ENCODE measurements at places on chromosomes 5 and 9. TPM values are rescaled to one million over a fixed set of nuclear protein-coding genes. Genes with fewer than 3 reads are reported as not detected.

- DNase-seq, result peak; percentile 65
These were observed 30.7 kb upstream of the CORO2A start for GRCh38 chr9:98222885-98223691.

DNA sequence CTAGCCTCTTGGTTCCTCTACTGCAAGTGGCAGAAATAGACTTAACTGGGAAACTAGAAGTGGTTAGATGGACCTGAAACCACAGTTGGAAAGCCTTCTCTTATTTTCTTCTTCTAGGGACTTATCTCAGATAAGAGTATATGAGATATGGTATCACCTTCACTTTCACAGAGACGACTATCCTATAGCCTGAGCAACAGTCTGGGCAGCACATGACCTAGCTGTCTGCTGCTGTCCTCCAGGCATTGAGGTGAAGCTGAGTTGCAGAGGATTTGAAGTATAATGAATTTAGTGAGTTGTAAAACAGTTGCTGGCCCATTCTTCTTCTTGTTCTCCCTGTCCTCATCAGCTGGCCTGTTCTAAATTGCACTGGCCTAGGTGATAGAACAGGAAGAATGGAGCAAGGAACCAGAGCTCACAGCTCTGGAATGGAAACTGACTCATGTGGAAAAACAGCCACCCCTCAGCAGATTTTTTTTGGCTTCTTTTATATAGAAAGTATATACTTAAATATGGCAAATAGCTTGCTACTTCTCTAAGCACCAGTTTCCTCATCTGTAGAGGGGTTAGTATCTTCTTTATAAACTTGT is 27.8 kb downstream of the RECK start:
- DNase-seq, result no peak

Gene ORM2
- total RNA-seq, result not detected

DNA sequence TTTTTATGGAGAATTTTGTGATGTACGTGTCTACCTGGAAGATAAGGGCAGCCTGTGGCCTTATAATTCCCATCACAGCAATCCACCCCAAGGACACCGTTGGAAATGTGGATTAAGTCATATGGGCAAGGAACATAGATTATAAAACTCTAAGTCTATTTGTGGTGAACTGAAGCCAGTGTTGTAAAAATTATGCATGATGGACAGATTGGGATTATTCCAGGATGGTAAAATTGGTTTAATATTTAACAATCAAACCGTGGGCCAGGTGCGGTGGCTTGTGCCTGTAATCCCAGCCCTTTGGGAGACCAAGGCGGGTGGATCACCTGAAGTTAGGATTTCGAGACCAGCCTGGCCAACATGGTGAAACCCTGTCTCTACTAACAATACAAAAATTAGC is 12.9 kb upstream of the SLC6A19 start:
- no peak for DNase-seq

DNA sequence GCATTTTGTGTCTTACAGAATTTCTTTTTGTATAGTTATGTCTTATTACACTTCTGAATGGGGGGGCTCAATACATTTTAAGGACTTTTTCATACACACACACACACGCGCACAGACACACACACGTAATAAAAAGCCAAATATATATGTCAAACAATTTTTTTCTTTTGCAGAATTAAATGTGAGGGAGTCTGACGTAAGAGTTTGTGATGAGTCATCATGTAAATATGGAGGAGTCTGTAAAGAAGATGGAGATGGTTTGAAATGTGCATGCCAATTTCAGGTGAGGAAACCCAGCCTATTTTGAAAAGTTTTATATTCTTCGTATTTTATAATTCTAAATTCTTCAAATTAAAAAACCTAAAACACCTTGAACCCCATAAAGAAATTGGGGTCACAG is 25.6 kb downstream of the TMEFF1 start:
- no peak for DNase-seq

- DNase-seq, result no peak
These were observed 179.9 kb upstream of the KIF2A start for GRCh38 chr5:62126090-62126489.

Gene MAPK9
- 24.0 TPM for total RNA-seq

GRCh38 chr9:76298521-76299144 is 95.6 kb downstream of the RFK start:
- peak; percentile 20 for DNase-seq

DNA sequence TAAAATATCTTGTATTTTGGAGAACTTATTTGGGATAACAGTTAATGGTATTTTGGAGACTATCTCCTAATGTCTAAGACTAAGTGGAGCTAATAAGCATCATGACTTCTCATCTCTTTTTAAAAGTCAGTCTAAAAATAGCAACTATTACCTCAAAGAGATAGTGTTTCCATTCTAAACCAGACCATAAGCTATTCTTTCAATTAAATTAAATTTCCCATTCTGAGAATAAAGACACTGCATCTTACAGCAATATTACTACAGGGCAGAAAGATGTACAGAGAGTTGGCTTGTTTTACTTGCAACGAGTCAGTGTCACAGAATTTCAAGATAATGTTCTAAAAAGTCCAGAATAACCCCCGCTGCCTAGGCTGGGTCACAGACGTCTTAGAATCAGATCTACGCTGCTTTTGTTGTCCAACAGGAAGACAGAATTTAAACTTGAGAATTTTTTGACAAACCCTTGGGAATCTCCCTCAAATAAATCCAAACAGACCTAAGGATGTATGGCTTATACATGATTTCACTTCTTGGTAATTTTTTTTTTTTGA is 98.9 kb downstream of the USP20 start:
- DNase-seq, result no peak

Gene IPPK
- total RNA-seq, result 16.5 TPM

DNA sequence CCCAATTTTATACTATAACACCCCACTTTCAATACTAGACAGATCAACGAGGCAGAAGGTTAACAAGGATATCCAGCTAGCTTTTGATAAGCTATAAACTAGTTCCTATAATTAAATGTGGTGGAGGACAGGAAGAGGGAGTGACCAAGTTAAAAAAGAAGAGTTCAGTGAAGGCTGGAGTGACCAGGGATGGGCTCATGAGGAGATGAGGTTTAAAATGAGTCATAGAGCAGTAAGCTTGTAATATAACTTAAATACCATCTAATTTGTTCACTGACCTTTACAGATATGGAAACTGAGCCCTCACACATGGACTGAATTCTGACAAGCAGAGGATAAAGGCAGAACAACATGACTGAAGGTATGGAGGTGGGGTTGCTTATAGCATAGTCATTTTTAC is 284.5 kb downstream of the SPATA31D1 start:
- no peak for DNase-seq

DNA sequence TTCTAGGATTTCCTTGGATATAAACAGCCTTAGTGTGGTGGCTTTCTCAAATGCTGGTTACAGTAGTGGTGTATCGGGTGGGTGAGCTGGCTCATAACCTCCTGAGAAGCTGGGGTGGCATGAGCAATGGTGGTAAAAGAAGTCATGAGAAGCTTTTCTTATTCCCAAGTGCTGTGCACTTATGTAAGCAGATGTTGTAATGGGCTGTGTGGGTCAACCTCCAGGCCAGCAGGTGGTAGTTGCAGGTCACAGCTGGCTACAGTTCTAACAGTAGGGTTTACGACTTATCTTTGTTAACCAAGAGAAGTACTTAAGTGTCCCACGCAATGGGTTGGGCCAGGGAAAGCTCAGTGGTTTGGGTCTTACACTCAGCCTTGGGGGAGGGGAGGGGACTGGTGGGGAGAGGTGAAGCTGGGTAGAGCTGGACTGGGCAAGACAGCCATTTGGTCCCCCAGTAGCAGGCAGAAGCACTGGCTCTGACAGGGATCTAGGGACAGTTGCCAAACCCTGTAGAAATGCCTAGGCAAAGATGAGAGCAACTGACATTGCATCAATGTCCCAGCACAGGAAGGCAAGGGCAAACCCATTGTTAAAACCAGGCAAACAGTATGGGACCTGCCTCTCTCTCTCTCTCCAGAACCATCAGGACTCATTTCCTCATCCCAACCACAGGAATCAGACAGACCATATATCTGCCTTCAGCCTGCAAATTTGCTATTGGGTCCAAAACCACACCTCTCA is 76.8 kb downstream of the RNF130 start:
- no peak for DNase-seq

DNA sequence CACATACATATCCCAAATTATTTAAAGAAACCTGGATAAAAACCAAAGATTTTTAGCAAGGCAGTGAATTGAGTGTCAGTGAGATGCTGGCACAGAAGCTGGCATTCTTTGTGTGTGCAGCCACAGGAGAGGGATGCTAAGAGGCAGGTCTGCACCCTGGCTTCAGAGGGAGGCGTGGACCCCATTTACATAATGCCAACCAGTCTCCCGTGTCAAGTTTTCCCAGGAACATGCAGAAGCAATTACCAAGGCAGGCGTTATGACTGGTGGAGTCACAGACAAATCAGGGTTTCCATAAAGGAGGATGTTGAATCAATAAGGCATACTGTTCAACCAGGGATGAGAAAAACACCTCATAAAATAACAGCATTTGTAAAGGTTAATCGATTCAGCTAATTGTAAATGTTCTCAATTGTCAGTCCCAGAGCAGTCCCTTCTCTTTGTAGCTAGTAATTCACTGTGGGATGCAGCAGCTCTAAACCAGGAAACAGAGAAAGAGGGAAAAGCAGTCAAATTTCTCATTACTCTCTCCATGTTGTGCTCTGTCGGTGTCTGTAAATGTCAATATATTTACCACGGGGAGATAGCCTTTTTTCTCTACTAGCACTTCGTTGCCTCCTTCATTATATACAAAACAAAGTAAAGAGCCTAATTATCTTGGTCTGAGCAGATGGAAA is 452.4 kb upstream of the GRAMD2B start:
- no peak for DNase-seq

DNA sequence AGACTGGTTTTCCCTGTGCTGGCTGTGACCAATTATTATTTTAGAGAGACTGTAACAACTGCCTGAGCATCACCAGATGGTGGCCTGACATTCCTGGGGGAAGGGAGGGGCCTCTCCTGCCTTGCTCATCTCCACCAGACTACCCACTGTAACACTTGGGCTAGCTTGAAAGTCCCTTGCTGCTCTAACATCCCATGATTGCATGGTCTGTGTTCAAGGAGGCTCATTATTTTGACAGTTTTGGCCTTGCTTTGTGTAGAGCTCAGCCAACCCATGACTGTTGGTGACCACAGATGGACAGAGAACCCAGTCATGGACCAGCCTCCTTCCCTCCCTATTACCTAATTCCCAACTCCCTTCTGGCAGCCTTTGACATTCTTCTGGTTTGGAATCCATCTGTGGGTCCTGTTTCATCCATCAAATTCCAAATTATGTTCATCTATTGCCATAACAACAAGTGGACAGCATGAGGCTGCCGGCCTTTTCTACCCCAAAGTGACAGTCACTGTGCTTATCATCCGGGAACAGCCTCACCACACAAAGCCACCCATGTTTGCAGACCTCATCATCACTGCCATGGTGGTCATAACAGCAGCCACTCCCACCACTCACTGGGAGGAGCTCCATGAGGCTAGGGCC is 49.0 kb upstream of the ICE1 start:
- DNase-seq, result no peak

- DNase-seq, result no peak
These were observed 154.1 kb downstream of the LRRC70 start for GRCh38 chr5:62732677-62733121.

GRCh38 chr5:121189342-121190305 is 662.1 kb upstream of the FTMT start:
- peak; percentile 47 for DNase-seq

Measured in HT-29 (cell line).